Type B pancreatic cell (in vitro differentiated cells): ENCODE measurements at places on chromosomes 2 and 18. TPM values are rescaled to one million over a fixed set of nuclear protein-coding genes. Genes with fewer than 3 reads are reported as not detected.

GRCh38 chr2:65577654-65578053, 145.3 kb upstream of the SPRED2 start:
- peaks cover 15% of the 10 kb centered on the region for H3K4me1 ChIP-seq
- no peak overlapping the region for H3K4me3 ChIP-seq
- peaks cover 3% of the 10 kb centered on the region for H3K27me3 ChIP-seq
- H3K27ac ChIP-seq, result peak overlapping the region; percentile 95
- H3K36me3 ChIP-seq, result peaks cover 3% of the 10 kb centered on the region

CNRIP1 gene
- total RNA-seq, result 0.36 and 15.0 TPM in 2 replicates

REG1B gene
- total RNA-seq, result not detected in 2 replicates

CHRND gene
- 0.60 TPM in 1 of 2 replicates, not detected in the other for total RNA-seq

AAMP gene
- total RNA-seq, result 82.2 and 97.8 TPM in 2 replicates

GRCh38 chr2:106658616-106659015, 171.5 kb downstream of the CD8B2 start:
- no peaks in the 10 kb centered on the region for H3K36me3 ChIP-seq
- H3K4me3 ChIP-seq, result no peak overlapping the region
- no peak for DNase-seq
- H3K4me1 ChIP-seq, result no peaks in the 10 kb centered on the region

HDLBP gene
- total RNA-seq, result 466 and 659 TPM in 2 replicates

DNA sequence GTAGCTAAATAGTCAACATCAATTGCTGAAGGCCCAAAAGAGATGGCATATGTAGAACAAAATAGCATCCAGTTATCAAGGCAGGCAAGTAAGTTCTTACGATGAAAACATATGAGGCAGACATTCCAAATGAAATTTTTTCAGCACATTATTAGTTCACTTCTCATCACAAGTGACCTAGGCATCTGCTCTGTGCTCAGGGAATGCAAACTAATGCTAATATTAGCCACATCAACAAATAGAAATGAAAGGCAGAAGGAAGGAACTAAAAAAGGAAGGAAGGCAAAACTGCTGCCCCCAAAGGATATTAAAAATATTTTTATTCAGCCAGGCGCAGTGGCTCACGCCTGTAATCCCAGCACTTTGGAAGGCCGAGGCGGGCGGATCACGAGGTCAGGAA, 51.2 kb upstream of the ROCK1 start:
- H3K27ac ChIP-seq, result no peak overlapping the region
- H3K36me3 ChIP-seq, result no peaks in the 10 kb centered on the region
- no peak for DNase-seq
- no peaks in the 10 kb centered on the region for H3K4me1 ChIP-seq

- H3K27me3 ChIP-seq, result no peaks in the 10 kb centered on the region
- no peak for DNase-seq
- H3K4me3 ChIP-seq, result no peak overlapping the region
- peaks cover 12% of the 10 kb centered on the region for H3K4me1 ChIP-seq
- H3K27ac ChIP-seq, result no peak overlapping the region
These were observed 49.3 kb downstream of the LYPD6B start for GRCh38 chr2:149087751-149088150.

DNA sequence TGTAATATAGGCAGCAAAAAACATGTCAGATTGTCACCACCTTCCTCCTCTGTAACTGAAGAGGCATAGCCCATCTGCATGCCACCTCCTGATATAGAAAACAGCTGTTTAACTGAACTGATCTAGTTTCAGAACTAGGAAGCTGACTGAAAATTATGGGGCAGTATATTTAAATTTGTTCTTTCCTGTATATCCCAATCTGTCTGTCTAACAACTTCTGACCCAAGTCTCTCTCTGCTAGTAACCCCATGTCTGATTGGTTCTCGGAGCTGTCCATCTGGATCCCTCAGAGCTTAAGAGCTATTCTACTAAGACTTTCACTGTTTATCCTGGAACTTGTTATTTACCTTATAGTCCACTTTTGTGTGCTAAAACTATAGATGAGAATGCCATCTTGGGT, 68.2 kb upstream of the SLC35G4 start:
- DNase-seq, result no peak
- H3K4me3 ChIP-seq, result no peak overlapping the region
- H3K27ac ChIP-seq, result no peak overlapping the region
- H3K36me3 ChIP-seq, result no peaks in the 10 kb centered on the region
- H3K27me3 ChIP-seq, result no peaks in the 10 kb centered on the region

- H3K4me3 ChIP-seq, result no peak overlapping the region
- H3K27me3 ChIP-seq, result no peaks in the 10 kb centered on the region
- DNase-seq, result no peak
- no peak overlapping the region for H3K27ac ChIP-seq
- H3K36me3 ChIP-seq, result peaks cover 6% of the 10 kb centered on the region
These were observed 40.7 kb downstream of the TCF7L1 start for GRCh38 chr2:85173909-85174308.

PLEK gene
- not detected in 2 replicates for total RNA-seq

- no peaks in the 10 kb centered on the region for H3K4me1 ChIP-seq
- no peak overlapping the region for H3K27ac ChIP-seq
- H3K36me3 ChIP-seq, result no peaks in the 10 kb centered on the region
- no peak for DNase-seq
These were observed 550.0 kb downstream of the TMX3 start for GRCh38 chr18:68164909-68165308.

DNA sequence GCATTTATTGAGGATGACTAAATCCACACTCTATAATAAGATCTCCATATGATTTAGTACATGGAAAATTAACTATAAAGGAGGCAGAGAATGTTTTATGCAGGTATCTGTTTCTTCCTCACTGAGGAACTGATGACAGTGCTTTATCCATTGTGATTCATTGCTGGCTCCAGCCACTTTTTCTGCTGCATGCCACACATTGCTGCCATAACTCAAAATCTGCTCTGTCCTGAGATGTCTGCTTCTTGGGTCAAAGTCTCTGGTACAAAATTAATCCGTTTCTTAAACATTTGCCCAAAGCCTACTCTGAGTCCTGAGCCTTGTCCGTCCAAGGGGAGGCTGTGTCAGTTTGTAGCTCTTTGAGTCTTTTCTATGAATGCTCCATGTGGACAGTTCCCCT, 15.5 kb upstream of the ARHGAP28 start:
- H3K27me3 ChIP-seq, result no peaks in the 10 kb centered on the region
- no peak overlapping the region for H3K27ac ChIP-seq
- no peak overlapping the region for H3K4me3 ChIP-seq
- no peaks in the 10 kb centered on the region for H3K36me3 ChIP-seq

GRCh38 chr2:75375646-75376582, 176.6 kb upstream of the TACR1 start:
- H3K27ac ChIP-seq, result no peak overlapping the region
- no peak overlapping the region for H3K4me3 ChIP-seq
- no peaks in the 10 kb centered on the region for H3K4me1 ChIP-seq
- DNase-seq, result no peak
- no peaks in the 10 kb centered on the region for H3K36me3 ChIP-seq

TP53I3 gene
- 63.4 and 74.0 TPM in 2 replicates for total RNA-seq

DNA sequence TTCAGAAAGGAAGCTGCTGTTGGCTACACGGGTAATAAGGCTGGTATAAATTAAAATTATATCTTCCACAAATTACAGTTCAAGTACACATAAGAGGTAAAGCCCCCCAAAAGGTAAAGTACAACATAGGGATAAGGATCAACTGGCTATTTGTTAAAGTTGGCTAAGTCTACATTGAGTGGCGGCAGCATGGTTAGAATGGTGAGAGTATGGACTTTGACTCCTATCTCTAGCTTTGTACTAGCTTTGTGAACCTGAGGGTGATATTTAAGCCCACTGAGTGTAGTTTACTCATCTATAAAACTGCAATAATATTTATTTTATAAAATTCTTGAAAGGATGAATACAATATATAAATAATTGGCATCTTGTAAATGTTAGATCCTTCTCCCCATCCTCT, 542.8 kb downstream of the DSC3 start:
- DNase-seq, result no peak
- H3K4me1 ChIP-seq, result no peaks in the 10 kb centered on the region
- H3K27me3 ChIP-seq, result no peaks in the 10 kb centered on the region
- no peaks in the 10 kb centered on the region for H3K36me3 ChIP-seq
- H3K4me3 ChIP-seq, result no peak overlapping the region
- H3K27ac ChIP-seq, result no peak overlapping the region

DNA sequence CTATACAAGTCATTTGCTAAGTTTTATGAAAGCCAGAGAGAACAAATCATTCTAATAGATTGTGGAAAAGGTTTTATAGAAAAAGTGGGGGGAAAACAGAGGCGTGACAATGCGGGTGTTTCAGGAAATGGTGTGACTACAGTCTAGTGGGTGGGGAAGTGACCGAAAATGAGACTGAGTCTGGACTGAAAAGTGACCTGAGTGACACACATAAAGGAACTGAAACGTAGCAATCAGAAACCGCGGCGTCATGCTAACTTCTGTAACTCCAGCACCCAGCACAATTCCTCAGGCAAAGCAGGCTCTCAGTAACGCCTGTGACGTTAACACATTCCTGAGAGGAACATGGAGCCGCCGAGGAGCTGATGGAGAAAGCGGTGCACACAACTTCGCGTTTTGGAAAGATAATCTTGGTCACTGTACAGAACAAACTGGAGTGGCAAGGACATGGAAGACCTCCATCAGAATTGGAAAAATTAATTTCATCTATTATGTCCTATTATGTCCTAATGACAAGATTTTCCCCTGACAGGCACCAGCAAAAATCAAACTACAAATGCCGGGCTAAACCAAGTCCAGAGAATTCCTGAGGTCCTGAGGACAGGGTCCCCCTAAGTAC, 1.4 kb upstream of the CD226 start:
- no peaks in the 10 kb centered on the region for H3K27me3 ChIP-seq
- H3K4me1 ChIP-seq, result peaks cover 4% of the 10 kb centered on the region
- no peak for DNase-seq
- no peaks in the 10 kb centered on the region for H3K36me3 ChIP-seq
- H3K27ac ChIP-seq, result no peak overlapping the region

SGO2 gene
- 5.5 and 19.9 TPM in 2 replicates for total RNA-seq

DNA sequence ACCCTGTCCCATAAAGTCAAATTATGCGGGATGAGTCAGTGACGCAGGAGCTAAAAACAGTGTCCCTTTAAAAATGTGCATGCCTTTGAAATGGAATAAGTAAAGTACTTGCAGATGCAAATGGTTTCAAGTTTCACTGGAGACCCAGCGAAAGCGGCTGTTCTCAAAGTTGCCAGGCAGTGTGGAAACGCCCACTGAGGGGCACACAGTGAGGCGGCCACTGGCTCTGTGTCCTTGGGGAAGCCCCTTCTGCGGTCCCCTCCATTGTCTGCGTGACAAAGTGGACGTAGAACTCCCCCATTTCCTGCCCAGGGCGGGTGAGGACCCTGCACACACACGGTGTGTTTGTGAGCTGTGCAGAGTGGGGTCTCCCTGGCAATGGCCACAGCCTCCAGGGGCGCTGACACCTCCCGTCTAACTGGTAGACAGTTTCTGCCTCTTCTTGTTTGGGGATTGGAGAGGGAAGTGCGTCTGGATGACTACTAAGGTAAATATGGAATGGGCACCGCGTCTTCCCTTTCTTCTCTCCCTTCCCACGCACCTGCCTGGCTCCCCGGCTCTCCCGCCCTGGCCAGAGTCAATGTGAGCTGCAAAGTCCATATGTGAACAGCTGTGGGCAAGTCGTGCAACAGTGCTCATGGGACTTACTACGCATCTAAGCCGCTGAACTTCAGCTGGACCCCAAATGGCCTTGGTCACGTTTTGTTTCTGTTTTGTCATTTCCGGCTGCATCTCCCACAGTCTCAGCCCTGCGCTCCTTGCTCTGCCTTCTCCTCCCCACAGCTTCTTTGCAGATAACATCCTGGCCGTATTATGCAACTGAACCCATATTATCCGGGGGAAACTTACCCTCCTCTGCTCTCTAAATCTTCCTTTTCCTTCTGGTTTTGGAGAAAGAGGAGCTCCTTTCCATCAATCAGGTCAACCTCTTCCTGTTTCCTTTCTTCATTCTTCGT, 33.7 kb upstream of the ZNF516 start:
- DNase-seq, result no peak
- H3K27me3 ChIP-seq, result peaks cover 6% of the 10 kb centered on the region
- H3K4me3 ChIP-seq, result peak overlapping the region; percentile 74
- peak overlapping the region; percentile 12 for H3K27ac ChIP-seq

DNA sequence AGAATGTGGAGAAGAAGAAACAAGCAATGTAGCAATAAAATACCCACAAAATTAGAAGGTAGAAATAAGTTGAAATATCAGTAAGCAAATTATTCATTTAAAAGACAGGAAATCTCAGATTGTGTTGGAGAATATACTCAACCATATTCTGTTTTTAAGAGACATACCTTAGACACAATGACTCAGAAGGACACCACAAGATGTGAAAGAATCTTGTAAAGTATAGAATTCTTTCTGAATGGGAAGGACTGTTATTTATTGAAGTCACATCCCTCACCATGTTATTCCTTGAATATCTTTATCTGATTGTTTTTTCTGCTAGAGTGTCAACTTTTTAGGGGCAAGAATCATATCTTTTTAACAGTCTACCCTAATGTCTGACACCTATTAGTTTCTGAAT, 50.4 kb downstream of the CTAGE1 start:
- no peaks in the 10 kb centered on the region for H3K4me1 ChIP-seq
- no peak overlapping the region for H3K4me3 ChIP-seq
- H3K27me3 ChIP-seq, result no peaks in the 10 kb centered on the region

DNA sequence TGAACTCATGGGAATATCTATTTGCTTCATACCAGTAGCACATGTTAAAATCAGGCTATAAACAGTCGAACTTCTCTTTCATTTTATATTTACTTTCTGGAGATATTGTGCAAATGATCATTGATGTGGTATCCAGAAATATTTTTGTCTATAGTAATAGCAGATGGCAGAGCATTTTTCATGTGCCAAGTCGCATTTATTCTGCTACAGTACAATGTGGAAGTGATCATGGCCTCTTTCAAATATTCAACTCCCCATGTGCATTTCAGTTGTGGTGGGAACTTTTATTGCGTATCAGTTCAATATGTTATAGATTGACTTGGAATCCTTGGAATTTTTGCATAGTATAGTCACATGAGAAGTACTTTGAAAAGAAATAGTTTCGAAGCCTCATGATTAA, 57.4 kb downstream of the RHBDD1 start:
- H3K27ac ChIP-seq, result no peak overlapping the region
- H3K27me3 ChIP-seq, result no peaks in the 10 kb centered on the region
- H3K4me3 ChIP-seq, result no peak overlapping the region

KIF5C gene
- 20.4 and 38.9 TPM in 2 replicates for total RNA-seq

DNA sequence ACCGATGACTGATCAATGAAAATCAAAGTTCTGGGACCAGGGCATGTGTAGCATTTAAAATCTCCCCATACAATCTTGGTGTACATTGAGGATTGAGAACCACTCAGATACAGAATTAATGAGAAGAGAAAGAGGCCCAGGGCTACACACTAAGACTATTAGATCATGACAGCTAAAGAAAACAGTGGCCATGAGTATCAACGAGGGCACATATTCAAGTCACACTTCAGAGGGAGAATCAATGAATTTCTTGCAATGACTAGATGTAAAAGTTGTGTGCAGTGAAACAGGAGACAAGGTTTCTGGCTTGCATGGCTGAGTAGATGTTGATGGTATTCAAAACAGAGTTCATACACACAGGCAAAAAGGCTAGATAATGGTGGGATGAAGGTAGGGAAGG, 29.1 kb downstream of the METTL8 start:
- no peak overlapping the region for H3K4me3 ChIP-seq
- H3K36me3 ChIP-seq, result peaks cover 13% of the 10 kb centered on the region
- no peaks in the 10 kb centered on the region for H3K27me3 ChIP-seq
